ENCODE measurements at places on chromosomes 3 and 15.

DNA sequence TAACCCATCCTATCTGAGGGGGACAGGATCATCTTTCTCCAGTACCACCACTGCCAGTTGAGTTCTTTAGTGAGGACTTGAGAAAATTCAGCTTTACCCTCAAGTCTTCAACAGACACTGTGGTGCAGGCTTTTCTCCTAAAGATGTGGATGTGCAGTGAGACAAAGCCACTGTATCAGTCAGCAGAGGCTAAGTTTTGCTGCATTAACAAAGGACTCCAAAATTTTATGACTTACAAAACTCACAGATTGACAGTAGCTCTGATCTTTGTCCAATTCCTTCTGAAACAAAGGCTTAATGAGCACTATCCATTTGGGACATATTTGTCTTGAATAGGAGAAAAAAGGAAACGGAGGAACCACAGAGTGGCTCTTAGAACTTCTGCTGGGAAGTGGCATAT lies 87.9 kb downstream of the MITF start:
- DNase-seq: no peak

DNA sequence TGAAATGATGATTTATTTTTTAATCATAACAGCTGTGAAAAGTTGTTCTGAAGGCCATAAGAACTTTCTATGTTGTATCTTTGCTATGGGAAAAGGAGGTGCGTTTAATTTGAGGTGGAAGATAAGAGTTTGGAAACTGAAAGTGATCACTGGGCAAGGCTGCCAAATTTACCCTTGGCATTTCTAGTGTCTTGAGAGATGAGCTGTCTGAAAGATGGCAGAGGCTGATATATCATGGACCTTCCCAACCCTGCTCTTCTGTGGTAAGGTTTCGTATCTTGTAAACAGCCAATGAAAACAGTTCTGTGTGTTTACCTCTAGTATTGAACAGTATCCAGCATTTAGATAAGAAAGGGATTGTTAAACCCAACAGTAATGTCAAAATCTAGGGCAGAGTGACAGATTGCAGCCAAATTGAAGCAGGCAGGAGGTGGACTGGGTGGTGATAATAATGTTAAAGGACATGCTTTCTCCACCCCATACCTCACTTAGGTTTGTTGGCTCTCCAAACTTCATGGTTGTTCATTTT lies 15.8 kb upstream of the NFKBIZ start:
- no peak for DNase-seq

- no peak for DNase-seq
These were observed 29.0 kb downstream of the ABHD6 start for GRCh38 chr3:58266577-58266976.

DNA sequence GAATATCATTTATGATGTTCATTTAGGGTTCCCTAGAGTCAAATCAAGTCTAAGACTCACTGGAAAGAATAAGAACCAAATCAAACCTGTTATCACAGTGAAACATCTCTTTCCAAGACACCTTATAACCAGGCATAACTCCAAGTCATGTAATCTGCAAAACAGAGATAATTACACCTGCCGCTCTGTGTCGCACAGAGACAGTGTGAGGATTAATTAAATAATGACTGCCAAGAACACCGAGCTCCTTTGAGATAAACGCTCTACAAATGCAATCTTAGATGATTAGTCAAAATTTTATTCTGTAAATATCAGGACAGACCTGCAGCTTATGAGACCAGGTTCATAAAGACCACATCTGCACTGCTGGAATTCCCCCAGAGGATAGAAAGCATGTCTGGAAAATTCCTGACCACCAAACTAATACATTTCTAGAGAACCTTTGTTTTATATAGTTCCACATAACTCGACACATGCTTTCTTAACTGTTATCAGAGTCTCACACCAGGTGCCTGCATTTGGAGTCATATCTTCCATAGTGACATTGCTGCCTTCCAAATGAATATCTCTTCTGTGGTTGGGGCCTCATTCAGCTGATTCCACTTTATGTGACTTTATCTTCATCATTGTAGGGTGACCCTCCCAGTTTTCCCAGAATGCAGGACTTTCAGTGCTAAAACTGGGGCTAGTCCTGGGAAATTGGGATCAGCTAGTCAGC lies 252.8 kb downstream of the CD47 start:
- no peak for DNase-seq

GRCh38 chr3:127107491-127108375 lies 85.2 kb upstream of the PRR23E start:
- no peak for DNase-seq

DNA sequence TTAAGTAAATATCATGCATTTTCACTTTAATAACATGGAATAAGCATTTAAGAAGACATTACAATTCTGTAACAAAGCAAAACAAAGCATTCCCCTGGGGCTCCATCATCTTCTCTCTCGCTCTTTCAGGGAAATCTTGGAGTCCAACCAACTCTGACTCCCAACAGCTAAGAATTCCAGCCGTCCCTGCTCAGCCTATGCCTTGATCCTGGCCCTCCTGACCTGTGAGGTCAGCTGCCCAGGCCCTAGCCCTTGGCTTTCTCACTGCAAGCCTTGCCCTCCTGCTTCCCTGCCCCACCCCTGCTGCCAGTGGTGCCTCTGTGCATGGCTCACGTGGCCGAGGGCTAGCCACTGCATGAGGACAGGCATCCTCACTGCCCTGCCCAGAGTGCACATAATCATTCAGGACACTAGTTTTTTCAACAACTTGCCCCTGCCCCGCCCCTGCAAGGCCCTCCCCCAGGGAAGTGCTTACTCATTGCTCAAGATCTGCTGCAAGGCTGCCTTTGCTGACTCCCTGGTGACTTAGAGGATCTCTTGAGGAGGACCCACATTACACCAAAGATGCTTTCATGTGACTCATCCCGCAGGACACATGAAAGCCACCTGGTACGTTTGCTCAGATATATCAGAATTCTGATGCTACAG lies 37.6 kb downstream of the MTMR10 start:
- DNase-seq: no peak

DNA sequence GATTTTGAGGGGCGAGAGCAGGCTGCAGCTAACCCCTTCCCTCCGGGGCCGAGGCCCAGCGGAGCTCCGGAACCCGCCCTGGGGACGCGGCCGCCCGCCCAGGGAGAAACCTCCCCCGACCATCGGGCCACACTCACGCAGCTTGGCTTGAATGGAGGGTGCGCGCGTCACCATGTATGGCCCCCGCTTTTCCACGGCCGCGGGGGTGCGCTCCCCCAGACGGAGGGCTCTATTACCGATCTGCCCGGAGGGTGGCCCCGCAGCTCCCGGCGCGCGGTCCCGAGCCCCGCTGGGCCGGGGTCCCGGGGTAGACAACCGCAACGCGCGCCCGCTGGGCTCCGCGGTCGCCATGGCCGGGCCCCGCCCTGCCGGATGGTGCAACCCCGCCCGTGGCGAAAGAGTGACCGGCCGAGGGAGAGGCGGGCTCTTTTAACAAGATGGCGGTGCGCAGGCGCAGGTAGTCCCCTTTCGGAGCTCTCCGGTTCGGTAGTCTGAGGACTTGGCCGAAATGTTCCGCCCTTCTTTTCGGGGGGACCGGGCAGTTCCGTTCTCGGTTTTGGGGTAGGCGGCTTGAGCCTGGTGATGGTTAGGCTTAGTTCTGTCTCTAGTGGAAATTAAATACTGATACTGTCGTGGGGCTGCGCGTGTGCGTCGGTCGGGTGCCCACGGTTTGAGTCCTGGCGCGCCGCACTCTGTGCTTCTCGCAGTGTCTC lies at the start of gene FAM219B:
FAM219B (minus strand) TSS at position 402 of the 713 bp plus-strand sequence; CDS start at position 351, 51 bp downstream.
- peak; percentile 93 for DNase-seq

DNA sequence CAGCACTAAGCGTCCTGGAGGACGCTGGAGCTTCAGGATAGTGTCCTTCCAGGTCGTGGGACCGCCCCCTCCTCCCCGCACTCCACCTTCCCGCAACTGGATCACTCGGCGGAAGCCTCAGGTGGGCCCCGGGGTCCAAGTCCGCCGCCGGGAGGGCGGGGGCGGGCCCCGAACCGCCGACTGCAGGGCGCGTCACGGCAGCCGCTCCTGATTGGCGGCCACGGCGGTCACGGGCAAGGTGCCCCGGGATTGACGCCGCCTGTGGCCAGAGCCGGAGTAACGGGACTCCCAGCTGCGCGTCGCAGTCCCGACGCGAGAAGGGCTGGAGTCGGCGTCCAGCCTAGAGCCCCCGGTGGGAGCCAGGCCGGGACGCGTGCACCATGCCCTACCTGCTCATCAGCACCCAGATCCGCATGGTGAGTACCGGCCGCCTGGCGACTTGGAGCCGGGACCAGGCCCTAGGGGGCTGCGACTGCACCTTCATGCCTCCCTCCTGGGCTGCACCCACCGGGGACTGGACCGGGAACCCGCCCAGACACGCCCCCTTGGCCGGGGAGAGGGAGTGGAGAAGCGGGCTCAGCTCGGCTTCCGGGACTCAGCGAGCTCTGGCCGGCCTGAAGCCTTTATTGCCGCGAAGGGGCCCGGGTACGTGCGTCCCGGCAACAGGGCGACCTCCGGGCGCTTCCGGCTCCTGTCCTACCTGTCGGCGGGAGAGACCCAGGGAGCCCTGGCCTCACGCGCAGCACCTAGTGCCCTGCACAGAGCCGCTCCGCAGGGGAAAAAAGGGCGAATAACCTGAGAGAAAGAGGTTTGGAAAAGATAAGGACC lies at the start of gene GCHFR:
GCHFR (plus strand) TSS at position 268 of the 828 bp plus-strand sequence; CDS start at position 381, 113 bp downstream.
- peak; percentile 82 for DNase-seq

DNA sequence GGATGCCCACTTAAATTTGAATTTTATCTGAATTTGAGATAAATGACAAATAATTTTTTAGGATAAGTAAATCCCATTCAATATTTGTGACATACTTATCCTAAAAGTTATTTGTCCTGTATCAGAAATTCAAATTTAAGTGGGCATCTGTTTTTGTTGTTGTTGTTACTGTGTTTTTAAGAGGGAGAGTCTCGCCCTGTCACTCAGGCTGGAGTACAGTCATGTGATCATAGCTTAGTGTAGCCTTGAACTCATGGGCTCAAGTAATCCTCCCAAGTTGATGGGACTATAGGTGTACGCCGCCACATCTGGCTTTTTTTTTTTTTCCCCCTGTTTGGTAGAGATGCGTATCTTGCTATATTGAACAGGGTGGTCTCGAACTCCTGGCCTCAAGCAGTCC lies 283.0 kb downstream of the PTPRG start:
- no peak for DNase-seq

- no peak for DNase-seq
These were observed 58.7 kb downstream of the RETNLB start for GRCh38 chr3:108698461-108698860.

DNA sequence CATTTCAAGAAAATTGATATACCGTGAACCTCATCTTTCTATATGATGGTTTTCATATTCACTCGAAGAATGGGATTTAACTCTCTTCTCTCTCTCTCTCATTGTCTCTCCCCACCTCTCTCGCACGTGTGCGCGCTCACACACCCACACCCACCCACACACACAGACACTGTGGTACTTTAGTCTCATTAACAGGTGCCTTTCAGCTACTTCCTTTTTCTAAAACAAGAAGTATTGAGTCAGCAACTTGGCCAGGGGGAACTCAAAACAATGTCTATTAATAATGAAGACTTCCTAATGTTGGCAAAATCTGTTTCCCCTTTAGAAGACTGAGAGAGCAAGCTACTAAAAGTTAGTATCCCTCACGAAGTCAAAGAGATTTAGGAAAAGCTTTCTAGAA lies 150.7 kb downstream of the TMCO5A start:
- DNase-seq: no peak

- no peak for DNase-seq
These were observed 287.6 kb upstream of the TBL1XR1 start for GRCh38 chr3:177484926-177485325.

DNA sequence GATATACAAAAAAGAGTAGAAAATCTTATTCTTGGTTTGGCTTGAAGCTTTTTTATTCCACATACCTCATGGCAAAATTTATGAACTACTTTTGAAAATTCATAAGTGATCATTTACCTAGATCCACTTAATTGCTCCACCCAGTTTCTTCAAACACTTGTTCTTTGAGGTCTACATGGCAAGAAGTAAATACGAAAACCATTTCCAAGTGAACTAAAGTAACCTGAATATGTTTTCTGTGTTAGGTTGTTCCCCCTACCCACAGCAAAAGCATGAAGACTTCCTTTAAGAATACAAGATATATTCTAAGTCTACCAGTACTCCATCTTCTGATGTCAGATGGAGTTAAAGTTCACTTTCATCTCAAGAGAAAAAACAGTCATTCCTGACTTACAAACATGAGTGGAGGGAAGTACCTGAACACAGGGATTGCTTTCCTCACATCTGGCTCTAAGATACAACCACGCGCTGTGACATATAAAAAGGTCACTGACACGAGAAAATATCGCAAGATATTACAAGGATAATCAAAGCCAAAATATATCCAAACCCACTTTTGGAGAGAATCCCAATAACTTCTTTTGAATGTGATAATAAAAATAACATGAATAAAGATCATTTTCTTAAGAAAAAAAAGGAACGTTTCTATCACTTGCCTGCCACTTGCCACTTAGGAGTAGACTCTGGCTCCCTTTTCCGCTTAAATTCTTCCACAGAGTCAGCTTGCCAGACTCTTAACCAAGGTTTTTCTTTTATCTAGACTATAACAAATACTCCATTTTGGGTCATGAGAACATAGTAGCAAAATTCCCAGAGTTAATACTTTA lies 424.5 kb downstream of the TIGIT start:
- DNase-seq: no peak

- peak; percentile 71 for DNase-seq
These were observed 45.2 kb upstream of the RASA2 start for GRCh38 chr3:141441381-141442364.

GRCh38 chr3:141859651-141860050 lies 16.8 kb upstream of the ATP1B3 start:
- no peak for DNase-seq

DNA sequence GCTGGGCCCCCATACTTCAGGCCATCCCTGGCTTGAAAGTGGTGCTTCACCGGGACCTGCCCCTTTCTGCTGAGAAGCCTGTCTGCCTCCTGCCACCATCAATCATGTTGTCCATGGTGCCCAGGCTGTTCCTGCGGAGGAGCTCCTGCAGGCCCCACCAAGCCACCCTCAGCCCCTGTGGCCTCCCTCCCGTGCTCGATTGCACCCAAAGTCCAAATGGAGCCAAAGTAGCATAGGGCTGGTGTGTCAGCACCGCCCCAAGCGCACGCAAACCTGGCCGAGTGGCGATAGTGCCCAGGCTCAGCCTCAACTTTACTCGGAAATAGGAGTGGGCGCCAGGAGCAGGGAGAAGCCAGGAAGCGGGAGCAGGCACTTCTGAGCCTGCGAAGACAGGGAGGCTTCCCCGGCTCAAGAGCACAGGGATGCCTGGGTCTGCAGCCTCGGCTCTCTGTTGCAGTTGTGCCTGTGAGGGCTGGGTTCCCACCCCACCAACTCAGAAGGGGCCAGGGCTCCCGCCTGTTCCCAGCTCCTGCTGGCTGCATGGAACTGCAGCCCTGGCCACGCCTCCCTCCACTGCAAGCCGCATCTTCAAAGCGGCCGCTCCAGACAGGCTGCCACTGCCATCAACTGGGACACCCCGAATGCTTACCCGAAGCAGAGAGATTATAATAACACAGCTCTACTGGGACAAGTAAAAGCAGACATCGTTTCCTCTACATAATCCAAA lies 203.0 kb downstream of the ARRDC4 start:
- no peak for DNase-seq

GRCh38 chr15:33402600-33402999 lies 91.8 kb downstream of the RYR3 start:
- DNase-seq: no peak

Measured in pancreas (tissue), 10 donors.